ENCODE measurements at places on chromosomes 5 and 9.

DNA sequence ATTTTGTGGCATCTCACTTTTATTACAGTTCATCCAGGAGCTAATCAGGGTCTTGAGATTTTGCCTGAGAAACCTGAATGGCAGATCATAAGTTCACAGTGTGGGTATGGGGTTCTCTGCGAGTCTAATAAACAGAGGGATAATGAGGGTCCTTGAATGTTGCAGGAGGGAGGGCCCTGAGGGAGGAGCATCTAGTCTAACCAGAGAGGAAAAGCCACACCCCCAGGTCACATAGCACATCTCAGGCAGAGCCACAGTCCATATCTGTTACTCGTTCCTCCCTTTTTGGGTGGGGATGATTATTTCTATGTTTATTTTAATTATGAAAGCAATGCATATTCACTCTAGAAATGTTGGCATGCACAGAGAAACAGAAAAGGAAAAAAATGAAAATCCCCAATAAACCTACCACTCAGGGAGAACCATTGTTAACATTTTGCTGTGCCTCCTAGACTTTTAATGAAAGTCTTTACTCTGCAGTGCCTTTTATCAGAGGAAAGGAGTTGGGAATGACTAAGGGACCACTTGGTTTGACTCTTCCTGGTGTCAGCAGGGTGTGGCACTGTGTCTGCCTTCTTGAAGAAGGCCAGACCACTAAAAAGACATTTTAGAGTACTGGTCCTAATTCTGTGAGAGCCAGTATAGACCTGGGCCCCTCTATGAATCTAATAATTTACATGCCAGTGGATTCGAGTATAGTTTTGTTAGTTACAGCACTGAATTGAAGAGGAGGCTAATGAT is 2.8 kb downstream of the GALNT12 start:
- no peak for DNase-seq

DNA sequence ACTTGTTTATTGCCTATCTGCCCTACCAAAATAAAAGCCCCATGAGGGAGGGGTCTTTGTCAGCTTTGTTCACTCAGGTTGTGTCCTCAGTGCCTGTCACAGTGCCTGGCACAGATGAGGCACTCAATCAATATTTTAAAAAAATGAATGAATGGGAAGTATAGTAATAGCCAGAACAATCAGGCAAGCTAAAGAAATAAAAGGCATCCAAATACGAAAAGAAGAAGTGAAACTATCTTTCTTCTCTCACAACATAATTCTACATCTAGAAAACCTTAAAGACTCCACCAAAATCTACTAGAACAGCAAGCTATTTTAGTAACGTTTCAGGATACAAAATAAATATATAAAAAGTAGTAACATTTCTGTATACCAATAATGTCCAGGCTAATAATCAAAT is 37.8 kb upstream of the C5orf63 start:
- DNase-seq: no peak

DNA sequence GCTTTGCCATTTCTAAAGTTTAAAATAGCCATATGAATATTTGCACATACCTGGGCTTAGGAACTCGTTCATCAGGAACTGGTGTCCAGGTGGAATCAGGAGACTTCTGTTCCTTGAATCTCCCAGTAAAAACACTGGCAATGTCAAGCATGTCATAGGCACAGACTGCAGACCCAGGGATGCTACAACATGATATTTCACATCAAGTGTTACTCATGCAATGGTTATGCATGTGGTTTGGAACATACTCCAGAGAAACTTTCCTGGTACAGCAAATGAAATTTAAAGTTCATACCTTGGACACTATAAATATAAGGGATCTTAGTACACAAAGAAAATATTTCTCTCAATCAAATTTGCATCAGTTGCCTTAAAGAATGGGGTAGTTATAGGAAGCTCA is 92.2 kb downstream of the SEMA6A start:
- DNase-seq: no peak

DNA sequence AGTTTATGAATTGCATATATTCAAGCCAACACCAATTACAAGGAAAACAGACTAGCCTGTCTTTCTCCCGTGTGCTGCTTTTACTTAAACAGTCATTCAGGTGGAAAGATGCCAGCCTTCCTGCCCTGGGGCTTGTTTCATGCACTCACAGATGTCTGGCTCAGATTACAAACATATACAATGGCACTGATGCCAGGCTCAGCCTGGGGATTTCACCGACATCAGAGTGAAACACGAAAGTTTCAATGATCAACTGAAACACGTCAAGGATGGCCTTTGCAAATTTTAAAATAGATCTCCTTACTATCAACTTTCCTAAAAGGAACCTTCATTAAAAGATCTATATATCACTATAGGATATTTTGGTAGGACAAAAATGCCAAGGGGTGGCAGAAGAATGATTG is 1576.5 kb downstream of the EFNA5 start:
- peak; percentile 67 for DNase-seq

DNA sequence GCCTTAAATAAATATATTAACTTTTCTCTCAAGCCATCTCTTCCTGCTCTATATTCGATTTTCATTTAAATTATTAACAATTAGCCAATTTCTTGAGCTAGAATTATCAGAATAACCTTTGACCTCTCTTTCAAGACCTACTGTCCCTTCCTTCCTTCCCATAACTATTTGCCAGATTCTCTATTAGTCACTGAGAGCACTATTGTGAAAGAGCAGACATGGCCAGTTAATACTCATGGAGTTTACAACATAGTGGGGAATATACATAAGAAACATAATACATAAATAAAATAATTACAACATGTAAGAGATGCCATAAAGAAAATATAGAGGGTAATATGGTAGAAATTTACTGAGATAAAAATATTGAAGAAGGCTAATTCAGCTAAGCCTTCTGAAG is 72.1 kb upstream of the CHD1 start:
- DNase-seq: peak; percentile 24

DNA sequence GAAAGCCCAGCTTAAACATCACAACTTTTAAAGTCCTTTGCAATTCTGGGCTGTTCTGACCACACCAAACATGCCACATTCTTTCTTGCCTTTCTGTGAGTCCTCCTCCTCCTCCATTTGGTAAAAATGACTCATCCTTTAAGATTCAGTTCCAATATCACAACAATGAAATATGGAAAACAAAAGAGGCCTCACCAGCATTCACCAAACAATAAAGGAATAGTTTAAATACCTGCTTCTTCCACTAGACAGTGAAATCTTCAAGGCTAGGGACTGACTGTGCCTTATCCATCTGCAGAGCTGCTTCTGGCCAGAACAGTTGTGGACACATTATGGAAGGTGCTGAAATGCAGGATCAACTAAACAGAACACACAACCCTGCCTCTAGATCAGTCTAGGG is 36.0 kb downstream of the NR6A1 start:
- DNase-seq: peak; percentile 80

DNA sequence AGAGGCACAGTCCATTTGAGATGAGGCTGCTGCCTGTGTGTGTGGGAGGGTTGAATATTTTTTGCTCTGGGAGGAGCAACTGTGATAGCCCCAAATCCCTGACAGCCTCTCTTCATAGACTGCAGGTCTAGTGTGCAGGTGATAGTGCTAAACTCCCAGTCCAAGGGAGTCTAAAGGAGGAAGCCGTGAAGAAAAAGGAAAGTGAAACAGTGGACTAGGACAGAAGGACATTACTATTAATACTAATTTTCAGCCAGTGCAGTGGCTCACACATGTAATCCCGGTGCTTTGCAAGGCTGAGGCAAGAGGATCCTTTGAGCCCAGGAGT is 295.0 kb downstream of the PDE4D start:
- no peak for DNase-seq

- DNase-seq: peak; percentile 46
Measured at GRCh38 chr9:92384375-92384774, 20.0 kb downstream of the OGN start.

- DNase-seq: peak; percentile 83
Measured at GRCh38 chr9:72038890-72039410, 21.5 kb downstream of the C9orf57 start.

GRCh38 chr5:177576169-177576568 is 15.8 kb upstream of the TMED9 start:
- no peak for DNase-seq

DNA sequence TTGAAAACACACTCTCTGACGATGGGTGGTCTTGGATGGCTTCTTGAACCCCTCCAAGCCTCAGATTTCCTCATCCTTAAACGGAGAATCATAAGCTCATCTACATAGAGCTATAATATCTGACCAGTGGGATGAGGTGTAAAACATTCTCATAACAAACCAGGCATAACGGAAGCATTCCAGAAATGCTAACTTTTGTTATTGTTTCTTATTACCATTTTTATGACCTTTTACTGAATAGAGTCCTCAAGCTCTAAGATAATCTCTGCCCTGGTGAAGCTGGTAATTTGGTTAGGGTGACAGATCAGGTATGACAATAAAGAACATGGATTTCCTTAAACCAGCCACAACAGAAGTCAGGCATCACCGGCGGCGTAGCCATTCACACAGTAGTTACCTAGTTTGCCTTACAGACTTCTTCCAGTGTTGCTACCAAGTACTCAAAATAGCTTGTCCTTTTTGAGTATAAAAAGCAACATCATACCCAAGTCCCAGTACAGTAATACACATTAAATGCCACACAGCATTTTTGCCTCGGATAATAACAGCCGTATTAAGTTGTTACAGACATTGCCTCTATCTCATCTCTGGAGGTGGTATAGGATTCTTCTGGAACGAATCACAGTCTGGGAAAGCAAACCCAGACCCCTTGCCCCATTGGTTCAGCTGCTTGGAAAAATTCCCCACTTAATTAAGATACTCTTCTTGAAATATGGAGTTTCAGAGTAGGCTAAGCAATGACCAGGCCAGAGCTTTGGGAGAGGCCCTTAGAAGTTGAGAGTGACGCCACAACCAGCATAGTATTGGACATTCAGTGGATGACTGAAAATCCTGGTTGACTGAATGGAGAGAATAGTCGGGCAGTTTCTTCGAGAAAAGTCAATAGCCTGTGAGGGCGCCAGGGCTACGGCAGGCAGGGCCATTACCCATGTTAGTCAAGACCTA is 252.5 kb downstream of the SLIT3 start:
- DNase-seq: no peak

GRCh38 chr5:683551-684481 is 9.3 kb downstream of the TPPP start:
- no peak for DNase-seq

DNA sequence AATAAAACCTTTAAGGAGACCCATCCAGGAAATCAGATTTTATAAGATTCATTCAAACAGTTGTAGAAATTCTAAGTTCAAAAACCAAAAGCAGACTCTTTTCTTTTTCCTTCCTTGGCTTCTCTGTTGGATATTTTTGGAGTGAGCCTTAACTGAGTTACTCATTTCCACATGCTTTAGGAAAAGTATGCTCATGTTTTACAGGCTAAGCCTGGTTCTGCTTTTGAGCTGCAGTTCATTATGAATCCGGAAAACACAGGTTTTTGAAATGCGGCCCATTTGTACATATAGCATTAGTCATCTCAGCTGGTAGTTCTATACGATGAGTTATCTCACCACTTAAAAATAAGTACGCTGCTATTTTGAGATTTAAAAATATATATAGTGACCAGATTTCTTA is 156.6 kb upstream of the DMRT1 start:
- DNase-seq: no peak

DNA sequence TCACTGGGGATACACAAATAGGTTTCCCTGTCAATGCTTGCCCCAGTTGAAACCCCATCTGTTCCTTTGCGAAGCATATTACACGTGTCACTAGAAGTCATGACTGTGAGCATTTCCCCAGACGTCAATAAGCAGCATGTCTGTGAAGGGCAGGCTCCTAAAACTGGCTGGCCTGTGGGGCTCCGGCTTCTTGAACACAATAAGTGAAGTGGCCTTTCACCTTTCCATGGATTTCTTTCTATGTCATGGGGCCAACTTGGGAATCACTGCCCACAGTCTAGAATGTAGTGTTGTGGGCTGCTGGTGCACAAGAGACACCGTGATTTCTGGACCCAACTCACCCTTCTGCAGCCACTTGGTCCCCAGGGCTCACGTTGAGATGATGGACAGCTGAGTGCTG is 60.4 kb upstream of the CTSL start:
- DNase-seq: no peak
